ENCODE measurements at places on chromosomes 4 and X. TPM values are rescaled to one million over a fixed set of nuclear protein-coding genes. Genes with fewer than 3 reads are reported as not detected.

DNA sequence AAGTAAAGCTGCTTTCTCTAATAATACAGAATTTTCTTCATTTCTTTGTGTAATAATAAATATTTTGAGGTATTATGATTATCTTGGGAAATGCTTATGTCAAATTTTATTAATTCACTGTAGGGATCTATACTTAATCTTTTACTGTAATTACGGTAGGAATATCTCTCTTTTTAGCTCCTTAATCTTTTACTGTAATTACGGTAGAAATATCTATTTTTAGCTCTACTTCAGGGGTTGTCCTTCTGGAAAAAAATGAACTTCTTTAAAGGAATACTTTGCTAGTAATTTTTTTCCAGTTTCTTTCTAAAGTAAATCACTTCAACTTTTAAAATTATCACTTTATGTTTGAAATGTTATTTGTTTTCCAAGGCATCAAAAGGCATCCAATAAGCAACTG is 2229.4 kb upstream of the AGA start:
- H3K4me3 ChIP-seq: no peak overlapping the region
- H3K27ac ChIP-seq: no peak overlapping the region
- no peaks in the 10 kb centered on the region for H3K27me3 ChIP-seq
- H3K4me1 ChIP-seq: no peaks in the 10 kb centered on the region

DNA sequence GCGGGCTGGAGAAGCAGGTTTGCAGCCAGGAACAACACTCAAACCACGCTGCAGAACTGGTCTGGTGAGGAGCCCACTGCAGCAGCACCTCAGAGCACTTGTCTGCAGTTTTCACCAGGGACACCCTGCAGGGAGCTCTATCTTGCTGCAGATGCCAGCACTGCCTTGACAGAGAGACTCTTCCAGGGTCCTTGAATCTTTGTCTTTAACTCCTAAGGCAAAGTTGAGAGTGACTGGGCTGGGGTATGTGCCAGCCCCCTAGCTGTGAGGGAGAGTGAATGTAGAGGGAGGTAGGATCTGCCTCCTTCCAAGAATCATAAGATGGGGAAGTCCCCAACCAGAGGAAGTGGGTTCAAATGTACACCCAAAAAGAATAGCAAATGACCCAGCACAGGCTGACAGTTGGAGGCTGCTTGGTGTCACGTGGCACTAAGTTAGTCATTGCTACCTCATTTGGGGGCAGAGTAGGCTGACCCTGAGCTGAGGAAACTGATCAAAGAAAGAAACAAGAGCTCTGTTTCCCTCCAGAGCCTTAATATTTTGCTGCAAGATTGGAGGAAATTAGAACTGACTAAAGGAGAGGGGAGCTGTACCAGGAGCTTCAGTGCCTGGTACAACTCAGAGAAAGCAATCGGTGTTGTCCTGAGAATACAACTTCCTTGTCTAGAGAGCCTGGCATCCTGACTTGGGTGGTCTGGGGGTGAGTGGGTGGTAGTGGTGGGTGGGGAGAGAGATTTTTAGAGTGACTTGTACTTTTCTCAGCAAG is 28.2 kb upstream of the HUWE1 start:
- peaks cover 11% of the 10 kb centered on the region for H3K36me3 ChIP-seq
- DNase-seq: peak; percentile 75
- peak overlapping the region; percentile 93 for H3K27ac ChIP-seq
- H3K4me3 ChIP-seq: peak overlapping the region; percentile 64

GRCh38 chr4:178599521-178599920 is 1157.3 kb upstream of the AGA start:
- H3K4me3 ChIP-seq: no peak overlapping the region
- no peaks in the 10 kb centered on the region for H3K4me1 ChIP-seq
- no peaks in the 10 kb centered on the region for H3K36me3 ChIP-seq

Gene SHROOM4
- 3.2 TPM for total RNA-seq

DNA sequence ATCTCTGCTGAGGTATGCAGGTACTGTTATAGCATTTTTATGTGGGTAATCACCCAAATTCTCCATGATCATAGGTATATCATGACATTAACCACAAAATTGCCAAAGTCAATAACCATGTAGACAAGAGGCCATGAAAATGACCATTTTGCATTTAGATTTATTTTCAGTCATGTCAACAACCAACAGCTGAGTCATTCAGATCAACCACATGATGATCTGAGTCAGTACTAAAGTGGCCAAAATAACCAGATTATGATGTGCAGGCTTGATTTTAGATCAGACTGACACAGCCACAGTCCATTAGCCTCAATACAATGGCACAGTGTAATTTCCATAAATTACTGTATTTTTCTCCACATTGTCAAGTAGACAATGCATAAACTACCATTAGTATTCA is 240.5 kb downstream of the GRIA3 start:
- no peaks in the 10 kb centered on the region for H3K4me1 ChIP-seq
- H3K4me3 ChIP-seq: no peak overlapping the region
- peaks cover 14% of the 10 kb centered on the region for H3K27me3 ChIP-seq
- H3K36me3 ChIP-seq: no peaks in the 10 kb centered on the region
- no peak for DNase-seq
- no peak overlapping the region for H3K27ac ChIP-seq

DNA sequence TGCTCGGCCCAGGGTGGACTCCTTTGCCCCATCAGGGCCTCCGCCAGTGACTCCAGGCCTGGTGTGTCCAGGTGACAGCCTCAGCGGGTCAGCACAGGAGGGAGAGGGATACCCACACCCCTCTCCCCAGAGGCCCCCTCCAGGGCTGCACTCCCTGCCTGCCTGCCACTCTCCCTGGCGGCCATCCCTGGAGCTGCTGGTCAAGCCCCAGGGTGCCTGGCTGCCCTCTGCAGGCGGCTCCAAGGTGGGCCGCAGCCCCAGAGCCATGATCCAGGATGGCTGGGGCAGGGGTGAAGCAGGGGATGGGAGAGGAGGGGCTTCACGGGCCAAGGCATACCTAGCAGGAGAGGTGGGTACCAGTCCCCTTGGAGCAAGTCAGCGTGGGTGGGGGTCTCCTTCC is 3.8 kb downstream of the FGFRL1 start:
- no peak overlapping the region for H3K27ac ChIP-seq
- H3K4me3 ChIP-seq: no peak overlapping the region
- H3K4me1 ChIP-seq: no peaks in the 10 kb centered on the region
- no peaks in the 10 kb centered on the region for H3K27me3 ChIP-seq
- H3K36me3 ChIP-seq: peaks cover 30% of the 10 kb centered on the region

DNA sequence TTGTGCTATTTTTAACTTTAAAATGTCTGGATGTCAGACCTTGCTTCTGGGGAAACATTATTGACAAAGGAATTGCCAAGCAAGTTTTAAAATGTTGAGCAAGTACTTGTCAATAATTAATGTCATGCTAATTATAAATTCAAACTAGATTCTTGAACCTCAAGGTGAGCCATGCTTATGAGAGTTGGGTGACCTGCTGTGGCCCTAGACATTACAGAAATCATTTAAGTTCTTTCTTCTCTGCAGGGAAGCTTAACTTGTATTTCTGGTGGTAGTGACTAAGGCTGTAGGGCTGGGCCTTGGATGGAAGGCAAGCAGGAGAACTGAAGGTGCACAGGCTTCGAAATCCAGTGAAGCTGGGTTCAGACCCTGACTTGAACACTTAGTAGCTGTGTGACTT is 14.8 kb upstream of the UCHL1 start:
- no peaks in the 10 kb centered on the region for H3K4me1 ChIP-seq
- H3K4me3 ChIP-seq: no peak overlapping the region
- DNase-seq: no peak

GRCh38 chrX:18887825-18888212 is 96.1 kb downstream of the PHKA2 start:
- DNase-seq: no peak
- H3K4me3 ChIP-seq: no peak overlapping the region
- peaks cover 26% of the 10 kb centered on the region for H3K36me3 ChIP-seq
- H3K27me3 ChIP-seq: no peaks in the 10 kb centered on the region
- H3K27ac ChIP-seq: no peak overlapping the region

DNA sequence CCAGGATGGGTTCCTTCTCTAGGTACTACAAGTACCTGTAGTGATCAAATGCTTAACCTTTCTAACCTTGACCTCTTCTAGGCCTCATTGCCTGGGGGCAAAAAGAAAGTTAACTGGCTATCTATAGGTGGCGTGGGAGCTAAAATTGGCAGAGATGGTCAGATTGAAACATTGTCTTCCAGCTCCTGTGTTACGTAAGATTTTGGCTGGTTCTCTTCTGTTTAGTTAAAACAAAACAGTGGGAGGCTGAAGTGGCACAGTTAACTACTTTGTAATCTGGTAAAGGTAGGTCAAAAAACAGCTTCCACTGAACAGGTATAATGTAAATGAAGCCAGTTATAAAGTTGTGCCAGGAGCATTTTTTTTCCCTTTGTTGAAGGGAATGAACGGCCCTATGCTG is 115.2 kb downstream of the MBNL3 start:
- H3K27me3 ChIP-seq: no peaks in the 10 kb centered on the region
- no peaks in the 10 kb centered on the region for H3K36me3 ChIP-seq
- H3K4me3 ChIP-seq: no peak overlapping the region
- no peak overlapping the region for H3K27ac ChIP-seq
- H3K4me1 ChIP-seq: peaks cover 9% of the 10 kb centered on the region

- H3K27me3 ChIP-seq: no peaks in the 10 kb centered on the region
- H3K4me1 ChIP-seq: peaks cover 28% of the 10 kb centered on the region
- no peak for DNase-seq
- H3K36me3 ChIP-seq: no peaks in the 10 kb centered on the region
Measured at GRCh38 chr4:78292856-78293255, 235.7 kb downstream of the FRAS1 start.

DNA sequence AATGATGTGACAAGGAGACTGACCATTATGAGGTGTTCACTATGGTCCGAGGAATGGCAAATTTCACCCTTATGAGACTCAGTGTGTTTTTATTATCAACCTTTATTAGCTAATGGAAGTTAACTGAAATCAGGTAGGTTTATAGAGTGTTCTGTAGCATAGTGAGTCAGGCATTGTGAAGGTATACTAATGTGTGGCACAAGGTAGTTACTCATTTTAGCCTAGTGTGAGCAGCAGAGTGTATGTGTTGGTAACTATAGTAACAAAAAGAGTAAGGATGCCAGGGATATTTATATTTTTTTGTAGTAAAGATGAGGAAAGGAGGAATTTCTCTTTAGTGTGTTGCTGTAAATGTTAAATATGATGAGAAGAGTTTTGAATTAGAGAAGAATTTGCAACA is 12.0 kb downstream of the PDLIM5 start:
- H3K36me3 ChIP-seq: peaks cover 52% of the 10 kb centered on the region
- DNase-seq: no peak
- peaks cover 73% of the 10 kb centered on the region for H3K4me1 ChIP-seq
- no peak overlapping the region for H3K4me3 ChIP-seq

DNA sequence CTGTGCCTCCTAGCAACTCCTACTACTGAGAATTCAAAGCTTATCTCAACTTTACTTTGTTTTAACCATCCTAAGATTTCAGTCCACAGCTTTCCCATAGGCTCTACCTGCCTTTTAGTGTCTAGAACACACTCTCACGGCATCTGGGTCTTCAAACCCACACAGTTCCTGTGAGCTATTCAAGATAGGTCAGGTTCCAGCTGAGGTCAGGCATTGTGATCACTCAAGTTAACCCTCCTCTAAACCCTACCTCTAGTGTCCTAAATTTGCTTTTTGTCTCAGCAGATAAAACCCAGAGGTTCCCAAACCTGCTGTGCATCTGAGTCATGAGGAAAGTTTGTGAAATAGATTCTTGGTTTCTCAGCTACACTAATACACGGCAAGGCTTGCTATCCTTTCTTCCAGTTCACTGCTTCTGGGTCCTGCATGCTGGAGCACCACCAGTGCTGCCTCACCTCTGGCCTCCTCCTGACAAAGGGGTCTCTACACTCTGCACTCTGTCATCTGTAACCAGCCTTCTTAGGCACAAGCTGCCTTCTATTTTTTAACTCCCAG is 324.6 kb upstream of the MAGEB2 start:
- DNase-seq: no peak
- H3K36me3 ChIP-seq: no peaks in the 10 kb centered on the region
- H3K4me3 ChIP-seq: no peak overlapping the region
- no peaks in the 10 kb centered on the region for H3K27me3 ChIP-seq
- H3K4me1 ChIP-seq: no peaks in the 10 kb centered on the region
- H3K27ac ChIP-seq: no peak overlapping the region

GRCh38 chr4:87718217-87718835 is 68.2 kb downstream of the DMP1 start:
- no peak for DNase-seq
- H3K27me3 ChIP-seq: peaks cover 51% of the 10 kb centered on the region
- H3K27ac ChIP-seq: no peak overlapping the region
- no peaks in the 10 kb centered on the region for H3K36me3 ChIP-seq

- peaks cover 19% of the 10 kb centered on the region for H3K4me1 ChIP-seq
- H3K27me3 ChIP-seq: no peaks in the 10 kb centered on the region
- no peaks in the 10 kb centered on the region for H3K36me3 ChIP-seq
- DNase-seq: no peak
- H3K4me3 ChIP-seq: no peak overlapping the region
- H3K27ac ChIP-seq: no peak overlapping the region
Measured at GRCh38 chr4:24104158-24104565, 214.3 kb upstream of the PPARGC1A start.

DNA sequence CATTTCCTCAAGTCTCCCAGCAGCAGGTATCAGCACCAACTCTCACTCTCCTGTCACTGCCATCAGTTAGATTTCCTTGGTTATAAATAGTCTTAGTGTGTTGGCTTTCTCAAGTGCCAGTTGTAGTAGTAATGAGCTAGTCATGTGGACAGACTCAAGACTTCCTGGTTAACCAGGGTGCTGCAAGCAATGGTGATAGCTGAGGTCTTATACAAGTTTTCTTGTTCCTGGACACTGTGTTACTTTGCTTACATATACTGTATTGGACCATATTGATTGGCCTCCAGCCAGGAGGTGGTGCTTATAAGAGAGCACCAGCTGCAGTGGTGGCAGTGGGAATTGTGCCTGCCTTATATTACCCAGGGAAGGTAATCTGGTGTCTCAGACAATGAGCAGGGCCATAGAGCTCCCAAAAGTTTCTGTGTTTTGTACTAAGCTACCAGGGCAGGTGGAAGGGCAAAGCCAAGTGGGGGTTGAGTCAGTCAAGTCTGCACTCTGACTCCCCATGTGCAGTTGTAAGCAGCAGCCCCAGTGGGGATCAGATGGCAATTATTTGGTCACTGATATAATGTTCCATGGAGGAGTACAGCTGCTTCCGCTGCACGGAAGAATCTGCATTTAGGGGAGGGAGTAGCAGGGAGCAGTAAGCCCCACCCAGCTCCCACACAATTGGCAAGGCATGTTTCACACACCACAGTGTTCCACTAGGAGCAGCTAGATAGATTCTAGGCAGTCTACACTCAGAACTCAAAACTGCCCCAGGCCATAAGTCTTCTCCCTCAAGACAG is 24.1 kb upstream of the ZDHHC15 start:
- no peak overlapping the region for H3K27ac ChIP-seq
- no peaks in the 10 kb centered on the region for H3K4me1 ChIP-seq
- no peaks in the 10 kb centered on the region for H3K27me3 ChIP-seq
- no peak overlapping the region for H3K4me3 ChIP-seq
- no peak for DNase-seq
- no peaks in the 10 kb centered on the region for H3K36me3 ChIP-seq

Gene ART3
- 1.7 TPM for total RNA-seq

Measured in Calu3 (cell line).